ENCODE measurements at places on chromosomes 7 and 10.

- DNase-seq: no peak
Measured at GRCh38 chr7:54857294-54857693, 98.3 kb upstream of the SEC61G start.

DNA sequence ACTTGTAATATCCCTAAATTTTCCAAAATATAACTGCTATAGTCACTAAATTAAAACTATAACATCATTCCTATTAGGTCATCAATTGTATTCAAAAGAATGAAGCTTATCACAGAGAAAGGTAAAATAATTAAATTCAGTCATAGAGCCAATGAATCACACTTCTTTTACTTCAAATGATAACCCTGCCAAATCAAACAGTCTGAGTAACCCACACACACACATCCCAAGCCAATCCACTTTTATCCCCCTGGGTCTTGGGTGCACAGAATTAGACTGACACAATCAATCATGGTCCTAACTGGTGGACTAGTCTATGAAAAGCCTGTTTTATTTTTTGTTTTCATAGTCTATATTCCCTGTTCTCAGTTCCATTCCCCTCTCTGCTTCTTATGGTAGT, 25.6 kb downstream of the CTNNA3 start:
- no peak for DNase-seq

GRCh38 chr10:125086691-125087090, 73.7 kb downstream of the CTBP2 start:
- DNase-seq: no peak

DNA sequence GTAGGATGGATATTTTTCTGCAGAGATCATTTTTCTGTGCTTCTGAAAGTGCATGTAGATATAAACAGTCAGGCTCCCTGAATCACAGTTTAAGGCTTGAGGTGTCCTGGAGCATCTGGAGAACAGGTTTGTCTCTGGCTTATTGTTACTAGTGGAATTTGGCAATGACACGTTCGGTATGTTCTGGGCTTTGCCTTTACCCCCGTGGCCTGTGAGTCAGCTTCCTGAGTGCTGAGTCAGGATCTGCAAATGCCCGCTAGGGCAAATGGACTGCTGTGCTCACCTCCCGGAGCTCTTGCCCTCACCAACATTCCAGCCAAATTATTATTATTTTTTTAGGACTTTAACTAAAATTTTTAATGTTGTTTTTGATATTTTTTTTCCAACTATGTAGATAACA, 192.5 kb upstream of the PRSS1 start:
- DNase-seq: peak; percentile 16

GRCh38 chr10:25530306-25530705, 355.5 kb downstream of the GPR158 start:
- DNase-seq: no peak

- DNase-seq: no peak
Measured at GRCh38 chr10:44895280-44895679, 15.9 kb upstream of the TMEM72 start.

DNA sequence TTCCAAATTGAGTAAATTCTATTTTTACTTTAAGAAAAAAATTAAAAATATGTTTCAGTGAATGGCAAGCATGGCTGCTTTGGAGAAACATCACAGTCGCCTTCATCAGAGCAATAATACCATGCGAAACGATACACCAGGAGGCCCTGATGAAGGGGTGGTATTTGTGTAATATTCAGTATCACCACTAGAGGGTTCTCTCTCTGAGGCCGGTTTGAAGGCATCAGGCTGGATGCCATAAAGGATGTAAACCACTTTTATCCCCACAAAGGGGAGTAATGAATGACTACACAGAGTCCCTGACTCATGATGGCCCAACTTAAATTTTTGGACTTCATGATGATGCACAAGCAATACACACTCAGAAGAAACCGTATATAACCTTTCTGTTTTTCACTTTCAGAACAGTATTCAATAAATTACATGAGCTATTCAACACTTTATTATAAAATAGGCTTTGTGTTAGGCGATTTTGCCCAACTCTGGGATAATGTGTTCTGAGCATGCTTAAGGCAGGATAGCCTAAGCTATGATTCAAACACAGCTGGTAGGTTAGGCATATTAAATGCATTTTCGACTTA, 95.5 kb downstream of the PPP1R17 start:
- DNase-seq: peak; percentile 59

DNA sequence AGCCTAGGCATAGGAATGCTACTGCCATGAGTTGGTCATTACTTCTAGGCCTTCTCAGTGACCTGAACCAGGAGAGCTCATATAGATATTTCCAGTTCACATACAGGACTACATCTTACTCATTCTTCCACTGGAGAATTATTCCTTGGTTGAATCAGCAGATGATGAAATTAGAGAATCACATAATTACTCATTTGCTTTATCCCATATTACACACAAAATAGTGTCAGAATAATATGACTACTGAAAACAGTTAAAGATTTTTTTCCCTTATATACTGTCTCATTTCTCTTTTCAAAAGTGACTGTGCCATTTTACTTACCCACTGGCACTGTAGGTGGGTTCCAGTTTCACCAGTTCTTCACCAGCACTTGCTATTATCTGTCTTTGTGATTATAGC, 18.5 kb downstream of the BMS1 start:
- DNase-seq: no peak

- peak; percentile 97 for DNase-seq
Measured at GRCh38 chr7:100894860-100895700, 608 bp downstream of the ACHE start.

- DNase-seq: no peak
Measured at GRCh38 chr10:117617659-117618058, 75.1 kb downstream of the EMX2 start.

- no peak for DNase-seq
Measured at GRCh38 chr10:43308986-43309385, 42.1 kb upstream of the RASGEF1A start.

DNA sequence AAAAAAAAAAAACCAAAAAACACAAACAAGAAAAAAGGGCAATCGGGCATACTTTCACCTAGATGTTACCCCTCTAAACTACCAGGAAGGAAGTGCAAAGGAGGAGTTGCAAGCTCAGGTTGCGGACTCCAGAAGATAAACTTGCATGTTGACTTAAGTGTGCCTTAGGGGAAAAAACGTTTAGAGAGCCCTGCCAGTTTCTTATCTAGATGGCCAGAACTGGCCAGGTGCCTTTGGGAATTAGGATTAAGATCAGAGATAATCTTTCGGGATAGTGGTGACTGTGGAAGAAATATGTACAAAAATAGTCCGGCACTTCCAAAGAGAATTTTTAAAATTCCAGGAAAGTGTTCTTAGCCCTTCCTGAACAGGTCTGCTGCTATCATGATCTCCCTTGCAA, 17.6 kb downstream of the EVX1 start:
- DNase-seq: no peak

GRCh38 chr7:84187813-84188510, 6.6 kb downstream of the SEMA3A start:
- DNase-seq: no peak

GRCh38 chr10:7945469-7946187, 108.9 kb upstream of the GATA3 start:
- DNase-seq: peak; percentile 41

DNA sequence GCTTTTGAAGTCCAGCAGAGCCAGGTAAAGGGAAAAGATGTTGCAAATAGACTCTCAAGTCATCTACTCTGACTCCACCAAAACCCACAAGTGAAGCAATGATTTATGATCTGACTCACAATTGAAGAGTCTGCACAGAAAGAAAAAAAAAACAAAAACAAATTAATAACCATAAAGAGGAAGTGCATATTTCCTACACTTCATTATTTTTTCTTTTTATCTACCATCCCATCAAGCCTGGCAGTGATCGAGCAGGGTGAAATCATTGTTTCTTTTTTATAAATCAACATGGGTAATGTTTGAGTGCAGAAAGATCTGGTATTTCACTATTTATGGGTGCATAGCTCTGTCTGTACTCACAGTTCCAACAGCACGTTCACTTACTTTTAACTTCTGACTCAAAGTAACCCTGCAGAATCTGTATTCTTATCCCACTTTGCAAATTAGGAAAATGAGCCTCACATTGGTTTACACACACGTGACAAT, 829.0 kb downstream of the TNS3 start:
- DNase-seq: no peak

DNA sequence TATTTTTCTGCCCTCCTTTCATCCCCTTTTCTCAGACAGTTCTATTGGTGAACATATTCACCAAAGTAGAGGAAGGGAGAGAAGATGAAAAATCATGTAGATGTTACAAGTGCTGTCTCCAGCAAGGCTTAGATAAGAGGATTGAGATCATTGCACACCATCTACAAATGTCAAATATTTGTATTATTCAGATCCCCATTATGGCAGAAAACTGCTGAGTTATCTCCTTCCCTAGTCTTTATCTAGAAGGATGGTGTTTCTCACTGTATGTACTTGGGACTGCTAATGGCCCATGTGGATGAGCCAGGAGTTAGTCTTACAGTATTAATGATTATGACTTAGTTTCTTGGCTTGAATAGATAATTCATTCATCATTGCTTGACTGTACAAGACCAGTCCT, 147.2 kb upstream of the EEPD1 start:
- no peak for DNase-seq

DNA sequence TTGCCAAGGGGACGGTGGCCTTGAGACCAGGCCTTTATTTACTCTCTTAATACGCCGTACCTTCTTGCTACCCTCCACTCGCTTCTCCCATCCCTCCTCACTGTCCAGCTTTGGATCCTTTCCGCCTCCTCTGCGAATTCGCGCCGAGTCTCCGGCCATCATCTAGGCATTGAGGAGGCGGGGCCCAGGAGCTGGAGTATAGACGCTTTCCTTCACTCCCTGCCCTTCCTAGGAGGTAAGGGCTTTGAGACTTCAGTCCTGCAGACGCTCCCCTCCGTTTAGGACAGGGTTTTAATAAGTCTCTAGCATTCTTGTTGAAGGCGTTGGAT, 538 bp downstream of the TFAM start:
- peak; percentile 51 for DNase-seq

GRCh38 chr7:136064627-136065237, 87.6 kb upstream of the MTPN start:
- DNase-seq: no peak

DNA sequence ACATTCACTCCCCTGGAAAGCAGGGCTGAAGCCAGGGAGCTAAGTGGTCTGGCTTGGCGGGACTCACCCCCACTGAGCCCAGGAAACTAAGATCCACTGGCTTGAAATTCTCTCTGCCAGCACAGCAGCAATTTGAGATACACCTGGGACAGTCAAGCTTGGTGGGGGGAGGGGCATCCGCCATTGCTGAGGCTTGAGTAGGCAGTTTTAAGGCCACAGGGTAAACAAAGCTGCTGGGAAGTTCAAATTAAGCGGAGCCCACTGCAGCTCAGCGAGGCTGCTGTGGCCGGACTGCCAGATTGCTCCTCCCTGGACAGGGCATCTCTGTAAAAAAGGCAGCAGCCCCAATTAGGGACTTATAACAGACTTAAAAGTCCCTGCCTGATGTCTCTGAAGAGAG, 108.2 kb upstream of the FAM13C start:
- DNase-seq: no peak

DNA sequence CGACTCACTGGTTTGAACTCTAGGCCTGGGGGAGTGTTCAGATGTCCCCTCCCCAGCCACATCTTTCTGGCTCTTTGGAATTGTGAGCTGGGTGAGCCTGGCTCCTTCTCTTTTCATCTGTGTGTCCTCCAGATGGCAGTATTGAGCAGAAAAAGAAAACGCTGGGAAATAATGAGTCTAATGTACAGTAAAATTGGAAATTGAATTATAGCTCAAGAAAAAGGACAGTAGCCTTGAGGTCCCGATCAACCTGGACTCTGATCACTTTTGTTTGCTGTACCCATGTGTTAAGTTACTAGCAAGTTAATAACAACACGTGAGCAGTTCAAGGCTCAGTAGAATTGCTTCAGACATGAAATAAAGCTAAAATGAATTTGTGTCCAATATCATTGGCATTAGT, 77.9 kb downstream of the SNX10 start:
- DNase-seq: peak; percentile 58

GRCh38 chr7:115864082-115864481, 166.5 kb downstream of the TFEC start:
- DNase-seq: no peak

- DNase-seq: no peak
Measured at GRCh38 chr7:69448071-69448470, 150.2 kb upstream of the AUTS2 start.

GRCh38 chr10:111522551-111522950, 445.7 kb downstream of the ADRA2A start:
- DNase-seq: no peak

GRCh38 chr10:116466715-116467422, 39.2 kb downstream of the PNLIPRP3 start:
- no peak for DNase-seq

GRCh38 chr10:97596101-97597082, 6.9 kb downstream of the C10orf62 start:
- DNase-seq: peak; percentile 30

DNA sequence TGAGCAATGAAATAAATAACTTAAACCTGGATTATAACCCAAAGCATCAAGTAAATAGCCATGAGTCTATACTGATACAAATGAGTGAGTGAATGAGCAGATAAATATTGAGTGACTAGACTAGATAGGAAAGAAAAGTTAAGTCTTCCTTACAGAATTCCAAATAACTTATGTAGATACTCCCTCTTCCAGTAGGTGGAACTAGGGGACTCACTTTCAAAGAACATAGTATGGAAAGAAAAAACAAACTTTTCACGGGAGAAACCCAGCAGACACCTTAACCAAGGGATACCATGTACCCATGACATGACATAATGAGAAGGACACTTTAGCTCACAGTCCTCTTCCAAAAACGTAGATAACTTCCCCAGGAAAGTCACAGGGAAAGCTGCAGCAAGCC, 32.2 kb downstream of the CSGALNACT2 start:
- DNase-seq: peak; percentile 18

DNA sequence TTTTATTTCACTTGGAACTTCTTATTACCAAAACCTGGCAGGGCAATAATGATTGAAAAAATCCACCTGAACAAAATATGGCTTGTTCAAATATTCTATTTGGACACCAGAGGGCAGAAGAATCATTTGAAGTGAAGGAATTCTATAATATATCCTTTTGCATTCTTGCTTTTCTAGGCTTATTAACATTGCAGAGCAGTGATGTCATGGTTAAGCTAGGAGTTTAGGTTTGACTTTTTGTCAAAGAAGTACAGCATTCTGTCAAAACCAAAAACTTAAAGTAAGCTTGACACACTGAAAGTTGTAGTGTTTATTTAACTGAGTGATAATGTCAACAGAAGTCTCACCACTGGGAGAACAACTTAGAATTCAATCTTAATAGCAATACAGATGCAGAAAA, 156.0 kb downstream of the SEMA3D start:
- DNase-seq: no peak

GRCh38 chr10:75117995-75118394, 6.5 kb downstream of the SAMD8 start:
- no peak for DNase-seq

DNA sequence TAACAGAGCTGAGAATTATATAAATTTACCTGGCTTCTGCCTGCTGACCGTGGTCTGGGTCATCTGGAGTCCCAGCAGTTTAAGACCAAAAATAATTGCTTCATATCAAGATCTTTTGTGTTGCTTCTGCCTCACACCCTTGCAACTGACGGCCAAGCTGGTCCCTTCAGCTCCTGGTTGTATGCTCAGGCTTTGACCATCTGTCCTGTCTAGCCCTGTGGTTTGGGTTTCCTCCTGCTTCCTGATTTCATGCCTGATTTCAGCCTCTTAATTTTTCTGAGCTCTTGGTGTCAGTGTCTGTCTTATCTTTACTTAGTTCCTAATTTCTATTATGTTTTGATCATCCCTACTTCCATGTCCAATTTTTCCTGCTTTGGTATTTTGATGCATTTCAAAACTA, 87.9 kb upstream of the PLXDC2 start:
- DNase-seq: no peak

GRCh38 chr10:97078261-97078937, 107.4 kb downstream of the SLIT1 start:
- DNase-seq: no peak

GRCh38 chr7:37915438-37915837, 1.2 kb downstream of the SFRP4 start:
- DNase-seq: no peak
